Right cardiac atrium (tissue), 5 donors: ENCODE measurements at places on chromosomes 16 and 17. TPM values are rescaled to one million over a fixed set of nuclear protein-coding genes. Genes with fewer than 3 reads are reported as not detected.
A peak's percentile ranks its signal among the peaks of the same experiment; 100 is the strongest.

DNA sequence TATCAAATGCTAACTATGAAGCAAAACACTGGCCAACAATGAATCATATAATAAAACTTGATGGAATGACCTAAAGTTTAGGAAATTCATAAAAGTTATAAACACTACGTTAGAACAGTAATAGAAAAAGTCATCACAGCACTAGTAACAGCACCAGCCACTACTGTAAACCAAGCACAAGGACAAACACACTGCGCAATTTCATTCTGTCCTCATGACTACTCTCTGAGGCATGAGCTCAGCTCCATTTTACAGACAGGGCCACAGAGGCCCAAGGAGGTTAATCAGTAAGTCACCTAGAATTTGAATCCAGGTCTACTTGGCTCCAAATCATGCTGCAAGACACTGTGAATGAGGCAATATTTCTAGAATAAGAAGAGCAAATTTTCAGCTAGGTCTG lies 13.4 kb downstream of the EMC8 start:
- DNase-seq: no peak

DNA sequence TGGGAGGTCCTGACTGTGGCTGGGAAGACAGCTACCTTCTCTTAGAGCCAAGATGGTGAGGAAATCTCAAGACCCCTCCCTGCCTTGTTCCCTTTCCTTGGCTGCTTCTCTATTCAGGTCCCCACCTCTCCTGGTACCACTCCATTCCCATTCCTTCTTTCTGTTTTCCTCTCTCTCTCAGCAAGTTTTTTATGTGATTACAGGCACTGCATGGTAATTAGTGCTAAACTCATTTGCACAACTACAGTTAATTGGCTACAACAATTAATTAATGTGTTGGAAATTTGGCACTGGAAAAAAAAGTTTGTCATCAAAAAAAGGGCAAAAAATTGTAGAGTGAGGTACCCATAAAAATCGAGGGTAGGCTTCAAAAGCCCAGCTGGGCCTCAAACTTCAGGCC lies 45.3 kb downstream of the NEUROD2 start:
- DNase-seq: no peak

DNA sequence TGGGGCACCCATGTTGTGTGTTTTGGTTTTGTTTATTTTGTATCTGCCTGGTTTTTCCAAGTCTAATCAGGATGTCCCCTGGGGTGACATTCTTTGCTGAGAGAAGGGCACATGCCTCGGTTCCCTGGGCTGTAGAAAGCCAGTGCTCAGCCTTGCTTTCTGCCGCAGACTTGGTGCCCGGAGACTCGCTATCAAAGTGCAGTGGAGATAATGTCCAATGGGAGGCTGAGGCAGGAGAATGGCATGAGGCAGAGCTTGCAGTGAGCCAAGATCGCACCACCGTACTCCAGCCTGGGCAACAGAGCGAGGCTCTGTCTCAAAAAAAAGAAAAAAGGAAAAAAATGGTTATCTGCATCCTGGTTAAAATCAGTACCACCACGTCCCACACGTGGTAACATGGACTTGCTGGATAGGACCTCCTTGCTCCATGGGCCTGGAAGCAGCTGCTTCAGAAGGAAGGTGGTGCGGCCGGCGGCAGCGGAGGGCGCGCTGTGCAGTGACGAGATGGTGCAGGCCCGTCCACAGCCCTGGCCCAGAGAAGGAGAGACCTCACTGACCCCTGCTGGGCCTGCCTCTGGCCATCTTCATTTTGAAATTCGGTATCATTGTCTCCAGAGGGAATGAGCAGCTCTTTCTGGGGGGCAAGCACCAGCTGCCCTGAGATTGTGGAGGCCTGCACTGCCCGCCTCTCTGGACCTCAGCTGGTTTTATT lies 19.3 kb upstream of the IL17C start:
- no peak for DNase-seq

- no peak for DNase-seq
Measured at GRCh38 chr16:67544844-67545664, 16.4 kb downstream of the RIPOR1 start.

DNA sequence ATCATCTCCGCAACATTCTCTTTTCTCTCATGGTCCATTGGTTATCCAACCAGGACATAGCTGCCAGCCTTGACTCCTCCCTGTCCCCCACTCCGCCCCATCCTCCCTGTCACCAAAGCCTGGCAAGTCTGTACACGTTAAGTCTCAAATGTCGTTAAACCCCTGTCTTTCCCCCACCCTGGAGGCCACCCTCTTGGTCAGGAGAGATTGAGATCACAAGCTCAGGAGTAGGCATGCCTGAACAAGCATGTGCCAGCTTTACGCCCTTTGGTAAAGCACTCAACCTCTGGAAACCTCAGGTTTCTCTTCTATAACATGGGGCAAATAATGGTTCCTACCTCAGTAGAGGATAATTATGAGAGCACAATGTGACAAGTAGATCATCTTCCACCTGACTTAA lies 38.1 kb upstream of the CCL1 start:
- no peak for DNase-seq

DNA sequence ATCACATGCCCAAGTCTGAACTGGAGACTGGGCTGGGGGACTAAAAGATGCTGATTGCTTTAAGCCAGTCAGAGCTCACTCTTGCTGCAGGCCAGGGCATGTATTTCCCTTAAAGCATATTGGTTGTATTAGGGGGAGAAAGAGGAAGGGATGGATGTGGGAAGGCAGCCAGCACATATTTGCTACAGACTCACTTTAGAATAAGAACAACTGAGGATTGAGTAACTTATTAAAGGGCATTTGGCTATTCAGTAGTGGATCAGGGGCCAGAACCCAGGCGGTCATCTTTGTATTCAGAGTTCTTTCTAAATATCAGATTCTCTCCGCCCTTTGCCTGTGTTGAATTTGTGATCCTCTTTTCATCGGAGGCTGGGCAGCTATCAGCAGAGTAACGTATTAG lies 231.7 kb downstream of the HAPSTR1 start:
- DNase-seq: no peak

DNA sequence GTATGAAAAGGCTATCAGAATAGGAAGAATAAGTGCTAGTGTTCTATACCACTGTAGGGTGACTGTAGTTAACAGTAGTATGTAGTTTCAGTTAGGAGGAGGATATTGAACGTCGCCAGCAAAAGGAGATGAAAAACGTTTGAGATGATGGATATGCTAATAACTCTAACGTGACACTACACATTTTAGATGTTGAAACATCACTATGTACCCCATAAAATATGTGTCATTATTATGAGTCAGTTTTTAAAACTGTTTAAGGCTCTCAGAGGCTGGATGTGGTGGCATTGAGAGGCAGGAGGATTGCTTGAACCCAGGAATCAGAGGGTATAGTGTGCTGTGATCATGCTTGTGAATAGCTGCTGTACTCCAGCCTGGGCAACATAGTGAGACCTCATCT lies 31.8 kb downstream of the UBN1 start:
- DNase-seq: no peak

GRCh38 chr16:9849697-9850245 lies 332.5 kb downstream of the GRIN2A start:
- DNase-seq: no peak

DNA sequence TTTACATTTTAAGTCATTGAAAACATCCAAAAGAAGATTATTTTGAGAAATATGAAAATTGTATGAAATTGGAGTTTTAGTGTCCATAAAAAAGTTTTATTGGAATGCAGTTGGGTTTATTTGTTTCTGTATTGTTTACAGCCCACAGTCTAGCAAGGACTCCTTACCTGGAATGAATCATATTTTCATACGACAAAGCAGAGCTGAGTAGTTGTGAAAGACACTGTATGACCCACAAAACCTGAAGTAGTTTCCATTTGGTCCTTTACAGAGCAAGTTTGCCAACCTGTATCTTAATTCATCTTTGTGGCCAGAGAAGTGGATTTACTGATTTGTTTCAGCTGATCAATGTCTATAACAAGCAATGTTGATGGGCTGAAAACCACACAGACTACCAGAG lies 10.3 kb downstream of the CCL18 start:
- no peak for DNase-seq

DNA sequence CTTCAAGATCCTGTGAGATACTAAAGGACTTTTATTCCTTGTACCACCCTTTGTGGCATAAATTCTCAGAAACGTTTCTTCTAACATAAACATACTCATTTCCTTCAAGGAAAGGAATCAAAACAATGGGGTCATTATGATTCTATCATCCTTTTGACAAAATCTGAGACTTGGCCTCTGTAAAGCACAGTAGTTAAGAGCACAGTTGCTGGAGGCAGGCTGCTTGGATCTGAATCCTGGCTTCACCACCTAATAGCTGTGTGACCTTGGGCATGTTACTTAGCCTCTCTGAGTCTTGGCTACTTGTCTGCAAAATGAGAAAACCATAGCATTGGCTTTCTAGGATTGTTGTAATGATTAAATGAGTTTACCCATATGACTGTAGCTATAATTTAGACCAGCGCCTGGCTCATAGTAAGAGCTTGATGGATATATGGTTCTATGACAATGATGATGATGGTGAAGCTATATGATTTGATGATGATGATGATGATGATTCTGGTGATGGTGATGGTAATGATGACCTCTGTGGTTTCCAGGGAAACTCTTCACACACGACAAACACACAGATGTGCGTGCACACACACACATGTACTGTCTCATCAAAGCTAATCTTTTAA lies 6.1 kb upstream of the KRT31 start:
- DNase-seq: no peak

- peak; percentile 54 for DNase-seq
Measured at GRCh38 chr16:69490707-69491324, 66.4 kb downstream of the CYB5B start.

DNA sequence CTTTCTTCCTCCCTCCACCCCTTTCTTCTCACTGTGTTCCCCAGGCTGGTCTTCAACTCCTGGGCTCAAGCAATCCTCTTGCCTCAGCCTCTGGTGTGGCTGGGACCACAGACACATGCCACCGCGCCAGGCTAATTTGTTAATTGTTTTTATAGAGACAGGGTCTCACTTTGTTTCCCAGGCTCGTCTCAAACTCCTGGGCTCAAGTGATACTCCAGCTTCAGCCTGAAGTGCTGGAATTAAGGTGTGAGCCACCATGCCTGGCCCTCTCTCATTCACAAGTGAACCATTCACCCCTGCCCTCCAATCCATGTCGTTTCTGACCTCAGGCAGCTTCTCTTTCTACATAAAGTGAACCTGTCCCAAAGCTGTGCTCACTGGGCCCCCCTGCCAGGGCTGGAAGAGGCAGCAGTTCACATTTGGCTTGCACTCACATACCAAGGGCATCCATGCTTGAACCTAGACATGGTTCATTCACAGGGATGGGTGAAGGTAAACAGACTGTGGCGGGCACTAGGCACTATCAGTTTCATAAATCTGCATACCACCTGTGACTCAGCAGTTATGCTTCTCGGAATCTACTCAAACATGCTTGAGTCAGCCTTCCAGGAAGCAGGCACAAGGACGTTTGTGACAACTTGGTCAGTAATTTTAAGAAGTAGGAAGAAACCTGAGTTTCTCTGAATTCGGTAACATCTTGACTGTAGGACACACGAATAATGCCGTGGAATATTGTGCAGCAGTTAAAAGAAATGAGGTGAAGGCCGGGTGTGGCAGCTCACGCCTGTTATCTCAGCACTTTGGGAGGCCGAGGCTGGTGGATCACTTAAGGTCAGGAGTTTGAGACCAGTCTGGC lies 6.0 kb upstream of the RNF213 start:
- no peak for DNase-seq

DNA sequence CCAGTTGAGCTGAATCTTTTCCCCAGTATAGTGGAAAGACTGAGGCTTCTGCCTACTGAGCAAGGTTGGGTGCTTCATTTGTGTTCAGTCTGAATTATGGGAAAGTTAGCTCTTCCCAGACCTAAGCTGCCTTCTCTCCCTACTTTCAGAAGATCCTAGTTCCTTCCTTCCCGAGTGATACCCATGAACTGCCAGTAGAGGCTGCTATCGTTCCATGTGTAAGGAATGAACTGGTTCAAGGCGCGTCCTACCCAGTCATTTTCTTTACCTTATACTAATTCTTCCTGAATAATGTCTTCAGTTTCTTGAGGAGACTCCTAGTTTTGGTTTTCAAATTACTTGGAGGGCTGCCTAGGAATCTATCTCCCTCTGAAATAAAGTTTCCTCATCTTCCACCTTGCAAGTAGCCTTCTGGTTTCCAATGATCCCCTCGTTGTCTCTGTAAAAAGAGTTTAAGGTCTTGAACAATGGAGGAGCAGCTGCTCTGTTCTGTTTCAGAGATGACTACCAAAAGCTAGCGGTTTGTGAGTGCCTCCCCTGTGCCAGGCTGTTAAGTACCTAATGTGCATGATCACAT lies 934 bp upstream of the AOC2 start:
- no peak for DNase-seq

DNA sequence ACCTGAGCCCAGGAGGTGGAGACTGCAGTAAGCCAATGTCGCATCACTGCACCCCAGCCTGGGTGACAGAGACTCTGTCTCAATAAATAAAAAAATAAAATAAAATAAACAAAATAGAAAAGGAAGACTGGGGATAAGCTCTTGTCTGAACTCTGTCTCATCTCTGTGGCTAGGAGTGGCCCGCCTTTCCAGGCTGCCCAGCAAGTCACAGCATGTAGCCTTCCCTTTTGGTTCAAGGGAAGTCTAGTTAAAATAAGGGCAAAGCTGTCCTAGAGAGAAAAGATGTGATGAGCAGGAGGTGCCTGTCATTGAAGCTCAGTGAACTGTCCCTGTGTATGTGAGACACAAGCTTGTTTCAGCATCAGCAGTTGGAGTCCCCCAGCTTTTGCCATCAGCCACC lies 2.7 kb upstream of the GFAP start:
- DNase-seq: no peak

- no peak for DNase-seq
Measured at GRCh38 chr17:17888821-17889220, 52.0 kb upstream of the SREBF1 start.

- no peak for DNase-seq
Measured at GRCh38 chr16:57798953-57799599, 3.2 kb downstream of the KIFC3 start.

GRCh38 chr17:39800540-39800939 lies 62.8 kb downstream of the GRB7 start:
- DNase-seq: no peak

DNA sequence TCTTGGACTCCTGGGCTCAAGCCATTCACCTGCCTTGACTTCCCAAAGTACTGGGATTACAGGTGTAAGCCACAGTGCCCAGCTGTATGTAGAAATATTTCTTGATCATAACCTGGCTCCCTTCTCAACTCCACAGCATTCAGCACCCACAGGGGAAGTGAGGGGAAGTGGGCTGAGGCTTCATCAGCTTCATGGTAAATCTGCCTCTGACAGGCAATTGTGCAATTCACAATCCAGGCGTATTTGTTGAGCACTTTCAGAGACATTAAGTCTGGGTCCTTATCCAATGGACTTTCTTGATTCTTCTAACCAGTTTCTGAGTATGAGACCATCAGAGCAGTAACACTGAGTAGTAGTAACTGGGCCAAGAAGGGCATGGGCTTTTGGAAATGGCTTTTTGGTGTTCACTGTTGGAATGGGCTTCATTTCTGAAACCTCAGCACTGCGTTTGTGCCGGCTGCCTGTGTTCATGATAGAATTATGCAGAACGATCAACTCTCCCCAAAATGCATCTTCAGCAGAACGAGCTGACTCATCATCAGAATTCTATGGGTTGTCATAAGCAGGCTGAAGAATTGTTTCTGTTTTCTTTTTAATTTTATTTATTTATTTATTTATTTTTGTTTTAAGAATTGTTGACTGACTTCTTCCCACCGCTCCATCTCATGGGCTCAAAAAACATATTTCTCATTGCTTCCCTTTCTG lies 28.9 kb downstream of the FAM20A start:
- no peak for DNase-seq

The CEP112 gene
- 17.8 TPM for total RNA-seq

The ZNF207 gene
- 84.0 TPM for total RNA-seq

The GAS7 gene
- total RNA-seq: 130 TPM

The ACBD4 gene
- total RNA-seq: 12.9 TPM

The PFAS gene
- 14.6 TPM for total RNA-seq

The GSG1L2 gene
- not detected for total RNA-seq

The CDH11 gene
- total RNA-seq: 25.8 TPM
